T-helper 1 cell treated with Interleukin-12 subunit alpha and Interleukin-12 subunit beta and Interleukin-4 antibody, amounts not matched to agents 30 ng/mL and 1 ng/mL, for 36 hours (primary cell): ENCODE measurements at places on chromosomes 3 and 15. TPM values are rescaled to one million over a fixed set of nuclear protein-coding genes. Genes with fewer than 3 reads are reported as not detected.

The PRR20G gene
- not detected in 2 replicates for total RNA-seq

The IQCH gene
- total RNA-seq = 0.47 and 1.3 TPM in 2 replicates

The WDR49 gene
- 0.32 TPM in 1 of 2 replicates, not detected in the other for total RNA-seq

The SERINC4 gene
- total RNA-seq = 0.17 and 0.41 TPM in 2 replicates

The LRRC31 gene
- total RNA-seq = not detected in 2 replicates

The SMCO1 gene
- total RNA-seq = not detected in 2 replicates

The SCG5 gene
- 2.2 and 2.8 TPM in 2 replicates for total RNA-seq

The DNAH1 gene
- total RNA-seq = 27.1 and 30.1 TPM in 2 replicates

The SLC9C1 gene
- total RNA-seq = not detected in 2 replicates

The ZNF80 gene
- total RNA-seq = 0.32 and 0.39 TPM in 2 replicates

The RBP2 gene
- not detected in 2 replicates for total RNA-seq

The CA12 gene
- not detected in 2 replicates for total RNA-seq

The BCL6 gene
- 24.1 TPM in 2 replicates for total RNA-seq

The FILIP1L gene
- total RNA-seq = 15.7 and 16.8 TPM in 2 replicates
